Foreskin fibroblast (primary cell): ENCODE measurements at places on chromosomes 3 and 15.

DNA sequence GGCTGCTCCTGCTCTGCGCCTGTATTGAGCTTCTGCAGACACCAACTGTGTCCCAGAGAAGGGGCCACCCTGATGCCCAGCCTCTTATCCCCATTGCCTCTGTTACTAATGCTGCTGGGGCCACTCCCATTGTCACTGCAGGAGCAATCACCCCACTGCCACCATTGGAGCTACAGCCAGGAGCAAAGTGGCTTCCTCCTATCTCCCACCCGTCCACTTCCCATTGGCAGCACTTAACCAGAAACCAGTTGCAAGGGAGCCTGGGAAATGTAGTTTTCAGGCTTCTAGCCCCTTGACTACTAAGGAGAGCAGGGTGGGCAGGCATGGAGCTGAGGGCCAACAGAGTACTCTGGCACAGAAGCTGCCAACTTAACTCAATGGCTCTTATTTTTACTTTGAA, 55.9 kb upstream of the KLF13 start:
- no peak for DNase-seq

DNA sequence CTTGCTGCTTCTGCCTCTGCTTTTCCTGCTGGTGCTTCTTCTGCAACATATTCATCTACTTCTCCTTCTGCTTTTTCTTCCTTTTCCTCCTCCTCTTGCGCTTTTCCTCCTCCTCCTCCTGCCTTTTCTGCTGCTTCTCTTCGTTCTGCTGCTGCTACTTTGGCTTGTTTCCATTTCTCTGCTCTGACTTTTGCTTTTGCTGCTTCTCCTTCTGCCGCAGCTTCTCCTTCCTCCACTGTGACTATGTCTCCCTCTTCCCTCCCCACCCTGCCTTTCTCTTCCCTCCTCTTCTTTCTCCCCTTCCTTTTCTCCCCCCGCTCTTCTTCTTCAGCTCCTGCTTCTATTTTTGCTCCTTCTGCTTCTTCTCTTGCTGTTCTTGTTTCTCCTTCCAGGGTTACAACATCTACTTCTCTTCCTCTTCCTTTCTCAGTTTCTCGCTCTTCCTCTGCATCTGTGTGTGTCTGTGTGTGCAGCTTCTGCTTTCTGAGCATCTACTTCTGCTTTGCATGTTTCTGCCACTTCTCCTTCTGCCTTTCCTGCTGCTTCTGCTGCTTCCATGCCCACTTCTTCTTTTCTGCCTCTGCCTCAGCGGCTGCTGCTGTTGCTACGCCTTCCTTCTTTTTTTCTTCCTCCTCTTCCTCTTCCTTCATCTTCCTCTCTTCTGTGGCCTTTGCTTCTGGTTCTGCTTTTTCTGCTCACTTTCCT, 51.4 kb downstream of the FAM43A start:
- no peak for DNase-seq

- DNase-seq = no peak
These were observed 24.7 kb upstream of the ZBED2 start for GRCh38 chr3:111619833-111620232.

DNA sequence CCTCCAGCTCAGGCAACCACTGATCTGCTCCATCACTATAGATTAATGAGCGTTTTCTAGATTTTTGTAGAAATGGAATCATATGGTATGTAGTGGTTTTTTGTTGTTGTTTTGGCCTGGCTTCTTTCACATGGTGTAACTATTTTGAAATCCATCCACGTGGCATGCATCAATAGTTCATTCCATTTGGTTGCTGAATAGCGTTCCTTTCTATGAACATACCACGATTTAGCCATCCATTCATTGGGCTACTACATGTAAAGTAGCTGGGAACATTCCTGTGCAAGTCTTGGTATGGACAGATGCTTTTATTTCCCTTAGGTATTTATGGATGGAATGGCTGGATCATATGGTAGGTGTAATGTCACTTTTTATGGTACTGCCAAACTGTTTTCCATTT, 10.7 kb upstream of the CHSY1 start:
- DNase-seq = no peak

- peak; percentile 25 for DNase-seq
These were observed 158.1 kb upstream of the ZNF385D start for GRCh38 chr3:21909096-21909495.

DNA sequence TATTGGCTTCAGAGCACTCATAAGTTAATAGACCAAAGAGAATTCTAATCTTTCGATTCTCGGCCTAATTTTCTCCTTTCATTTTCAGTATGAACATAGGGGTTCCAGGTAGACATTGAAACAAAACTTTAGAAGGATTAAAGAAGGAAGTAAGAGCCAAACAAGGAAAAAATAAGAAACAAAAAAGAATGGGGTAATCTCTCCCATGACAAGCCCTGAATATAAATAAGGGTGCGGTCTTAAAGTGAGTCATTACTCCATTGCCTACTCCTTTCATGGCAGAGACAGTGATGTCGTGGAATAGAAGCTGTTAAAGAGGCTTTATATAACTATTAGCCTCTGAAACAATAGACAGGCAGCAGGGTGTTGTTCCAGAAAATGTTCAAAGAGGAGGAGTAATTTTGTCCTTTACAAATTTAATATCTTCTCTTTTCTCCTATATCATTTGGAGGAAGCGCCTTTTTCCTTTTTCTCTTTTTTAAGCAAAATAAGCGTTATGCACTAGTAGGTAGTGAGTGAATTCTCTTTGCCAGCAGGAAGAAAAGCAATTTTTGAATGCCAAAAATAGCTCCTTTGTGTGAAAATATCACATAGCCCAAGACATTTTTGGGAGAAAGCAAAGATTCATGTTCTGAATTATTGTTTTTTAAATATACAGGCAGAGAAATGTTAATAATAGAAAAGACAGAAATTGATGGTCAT, 607.9 kb upstream of the KCNMB2 start:
- peak; percentile 75 for DNase-seq

DNA sequence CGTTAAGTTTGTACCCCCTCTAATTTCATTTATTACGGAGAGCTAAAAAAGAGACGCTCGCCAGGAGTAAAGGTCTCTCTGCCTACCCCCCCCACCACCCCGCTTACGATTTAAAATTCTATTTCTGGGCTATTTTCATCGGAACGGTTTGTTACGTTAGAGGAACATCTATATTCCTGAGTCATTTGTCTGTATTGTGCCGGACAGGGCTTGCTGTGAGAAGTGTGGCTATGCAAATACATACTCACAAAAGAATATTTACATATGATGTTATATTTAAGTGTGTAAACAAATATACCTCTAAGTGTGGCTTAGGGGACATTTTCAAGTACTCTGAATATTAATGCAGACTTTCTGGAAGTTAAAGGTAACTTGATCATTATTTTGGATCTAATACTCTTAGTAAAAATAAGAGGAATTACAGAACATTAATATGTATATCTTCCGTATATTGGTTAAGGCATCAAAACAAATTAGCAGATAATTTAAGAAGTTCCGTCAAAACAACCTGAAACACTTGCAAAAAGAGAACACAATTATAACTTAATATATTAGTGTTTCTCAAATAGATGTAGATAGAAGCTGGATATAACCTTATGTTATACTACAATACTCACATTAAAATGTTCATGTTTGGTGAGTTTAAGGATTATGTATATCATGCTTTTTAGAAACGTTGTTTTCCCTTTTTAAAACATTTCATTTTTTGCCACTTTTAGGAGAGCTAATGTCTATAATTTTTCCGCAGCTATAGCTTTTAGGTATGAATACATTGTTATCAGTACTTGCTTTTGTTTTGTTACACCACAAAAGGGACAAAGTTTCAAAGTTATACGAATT, 1.6 kb upstream of the SHOX2 start:
- DNase-seq = no peak

GRCh38 chr3:99410789-99411311, 227.5 kb upstream of the COL8A1 start:
- peak; percentile 86 for DNase-seq

GRCh38 chr3:187286467-187287059, 5.0 kb downstream of the MASP1 start:
- peak; percentile 92 for DNase-seq

- peak; percentile 32 for DNase-seq
These were observed 121.9 kb upstream of the ARHGEF3 start for GRCh38 chr3:56923526-56924224.

DNA sequence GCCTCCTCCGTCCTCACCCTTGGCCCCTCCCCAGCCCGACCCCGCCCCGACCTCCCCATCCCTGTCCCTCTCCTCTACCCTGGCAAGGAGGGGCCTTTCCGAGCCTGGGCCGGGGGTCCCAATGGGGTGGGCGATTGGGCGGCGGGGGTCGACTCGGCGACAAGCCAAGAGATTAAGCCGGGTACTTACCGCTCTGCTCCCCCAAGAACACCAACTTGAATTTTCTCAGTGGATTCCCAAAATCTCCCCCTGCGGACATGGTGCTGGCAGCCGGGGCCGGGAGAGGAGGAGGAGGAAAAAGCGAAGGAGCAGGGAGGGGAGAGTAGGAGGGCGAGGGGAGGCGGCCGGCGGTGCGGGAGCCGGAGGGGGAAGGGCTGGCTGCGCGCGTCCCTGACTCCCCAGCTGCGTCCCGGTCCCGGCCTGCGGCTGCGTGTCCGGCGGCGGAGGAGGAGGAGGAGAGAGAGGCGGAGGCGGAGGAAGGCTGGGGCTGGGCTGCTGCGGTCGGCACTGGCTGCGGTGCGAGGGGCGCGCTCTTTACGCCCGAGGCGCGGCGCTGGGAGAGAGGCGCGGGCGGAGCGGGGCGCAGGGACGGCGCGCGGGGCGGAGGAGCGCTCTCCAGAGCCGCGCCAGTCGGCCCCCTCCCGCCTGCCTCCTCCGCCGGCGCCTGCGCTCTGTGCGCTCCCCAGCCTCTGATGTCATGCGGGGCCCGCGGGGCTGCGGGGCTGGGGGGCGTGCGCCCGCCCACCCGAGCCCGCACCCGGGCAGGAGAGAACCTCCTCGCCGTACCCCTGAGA, at the start of gene RAB6B:
TSS of gene RAB6B (minus strand) at position 675 of the 794 bp plus-strand sequence. CDS start at position 259, 416 bp downstream.
- peak; percentile 30 for DNase-seq

- DNase-seq = no peak
These were observed 242.3 kb upstream of the ICE2 start for GRCh38 chr15:60721257-60721626.

GRCh38 chr3:193805448-193805847, 212.4 kb downstream of the OPA1 start:
- peak; percentile 17 for DNase-seq

- DNase-seq = peak; percentile 97
These were observed 70.7 kb downstream of the WNT5A start for GRCh38 chr3:55416331-55416821.

GRCh38 chr15:63473749-63473998, 30.7 kb upstream of the USP3 start:
- no peak for DNase-seq
